ENCODE measurements at places on chromosomes 5 and 9.

DNA sequence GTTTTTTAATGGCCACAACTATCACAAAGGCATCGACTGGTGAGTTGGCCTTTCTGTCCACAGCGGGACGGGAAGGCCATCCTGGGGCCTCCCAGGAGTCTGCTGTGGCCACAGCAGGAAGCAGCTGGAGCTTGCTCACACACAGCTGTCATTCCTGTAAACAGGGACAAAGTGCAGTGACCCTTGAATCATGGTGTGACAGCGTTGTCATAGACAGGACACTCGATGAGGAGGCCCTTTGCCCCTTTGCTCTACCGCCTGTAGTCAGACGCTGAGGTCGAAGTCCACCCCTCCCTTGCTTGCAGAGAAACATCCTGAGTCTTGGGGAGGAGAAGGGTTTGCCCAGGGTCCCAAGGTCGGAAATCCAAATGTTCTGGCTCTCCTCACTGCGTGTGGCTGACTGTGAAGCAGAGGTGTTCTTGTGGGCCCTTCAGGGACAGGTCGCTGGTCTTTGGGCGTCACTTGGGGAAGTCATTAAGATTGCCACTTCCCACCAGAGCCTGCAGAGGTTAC, 35.1 kb downstream of the NDST1 start:
- DNase-seq, result peak; percentile 64

DNA sequence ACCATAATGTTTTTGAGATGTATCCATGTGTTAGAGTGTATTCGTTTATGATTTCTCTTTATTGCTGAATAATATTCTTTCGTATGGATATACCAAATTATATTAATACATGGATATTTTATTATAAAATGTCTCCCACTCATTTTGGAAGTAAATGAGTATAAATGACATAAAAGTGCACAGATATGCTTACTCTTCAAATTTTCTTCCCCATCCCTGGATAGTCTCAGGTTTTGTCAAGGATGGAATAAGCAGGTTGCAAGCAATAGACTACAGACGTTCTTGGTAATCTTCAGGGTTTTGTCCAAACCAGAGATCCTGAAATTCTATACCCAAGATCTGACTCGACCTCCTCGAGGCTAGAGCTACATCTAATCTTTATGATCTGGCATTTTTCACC, 50.7 kb downstream of the NIPAL4 start:
- DNase-seq, result no peak

- DNase-seq, result peak; percentile 46
Measured at GRCh38 chr5:1008451-1009358, at the start of gene NKD2. Gene NKD2 (plus strand): TSS chr5:1008802. CDS start chr5:1009058, 256 bp downstream.

DNA sequence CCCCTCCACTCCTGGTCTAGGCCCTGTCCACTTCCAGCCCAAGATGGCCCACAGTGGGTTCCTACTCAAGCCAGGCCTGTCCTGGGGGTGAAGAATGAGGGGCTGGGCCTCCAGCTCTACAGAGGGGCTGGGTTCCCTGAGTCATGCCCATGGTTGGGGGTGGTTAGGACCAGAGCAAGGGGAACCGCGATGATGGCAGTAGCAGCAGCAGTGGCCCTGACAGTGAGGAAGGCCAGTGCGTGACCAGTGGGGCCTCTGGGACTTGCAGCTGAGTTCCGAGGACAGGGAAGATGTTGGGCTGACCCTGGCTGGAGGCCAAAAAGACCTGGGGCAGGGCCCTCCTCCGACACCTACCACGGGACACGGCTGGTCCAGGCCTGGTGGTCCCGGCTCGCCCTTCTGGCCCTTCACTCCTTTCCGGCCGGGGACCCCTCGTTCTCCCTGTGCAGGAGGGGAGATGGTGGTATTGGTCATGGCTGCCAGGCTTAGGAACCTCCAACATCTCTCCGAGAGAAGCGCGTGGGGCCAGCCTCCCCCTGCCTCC, 9.2 kb upstream of the PHYKPL start:
- no peak for DNase-seq

GRCh38 chr5:7000310-7000709, 287.1 kb downstream of the TENT4A start:
- no peak for DNase-seq

- no peak for DNase-seq
Measured at GRCh38 chr9:82410866-82411265, 422.3 kb downstream of the SPATA31D1 start.

DNA sequence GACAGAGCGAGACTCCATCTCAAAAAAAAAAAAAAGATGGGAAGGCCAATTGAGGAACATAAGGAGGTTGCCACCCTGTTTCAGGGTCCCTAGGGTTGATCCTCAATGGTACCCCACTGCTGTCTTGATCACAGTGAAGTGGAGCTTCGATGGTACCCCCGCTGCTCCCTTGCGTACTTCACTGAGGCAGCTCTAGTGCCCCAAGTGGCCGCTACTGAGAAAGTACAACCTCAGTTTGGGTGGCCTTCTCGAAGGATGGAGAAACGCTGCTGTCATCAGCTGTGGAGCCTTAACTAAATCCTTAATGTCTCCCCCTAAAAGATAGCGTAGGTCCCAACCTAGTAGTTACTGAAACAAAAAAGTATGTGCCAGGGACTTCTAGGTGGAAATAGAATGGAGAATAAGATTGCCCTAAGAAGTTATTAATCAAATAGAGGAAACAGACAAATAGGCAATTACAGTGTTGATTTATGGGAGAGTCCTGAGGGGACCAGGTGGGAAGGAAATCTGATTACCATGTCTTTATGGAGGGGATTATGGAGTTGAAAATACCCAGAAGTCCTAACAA, 6.3 kb downstream of the TESK1 start:
- DNase-seq, result no peak

DNA sequence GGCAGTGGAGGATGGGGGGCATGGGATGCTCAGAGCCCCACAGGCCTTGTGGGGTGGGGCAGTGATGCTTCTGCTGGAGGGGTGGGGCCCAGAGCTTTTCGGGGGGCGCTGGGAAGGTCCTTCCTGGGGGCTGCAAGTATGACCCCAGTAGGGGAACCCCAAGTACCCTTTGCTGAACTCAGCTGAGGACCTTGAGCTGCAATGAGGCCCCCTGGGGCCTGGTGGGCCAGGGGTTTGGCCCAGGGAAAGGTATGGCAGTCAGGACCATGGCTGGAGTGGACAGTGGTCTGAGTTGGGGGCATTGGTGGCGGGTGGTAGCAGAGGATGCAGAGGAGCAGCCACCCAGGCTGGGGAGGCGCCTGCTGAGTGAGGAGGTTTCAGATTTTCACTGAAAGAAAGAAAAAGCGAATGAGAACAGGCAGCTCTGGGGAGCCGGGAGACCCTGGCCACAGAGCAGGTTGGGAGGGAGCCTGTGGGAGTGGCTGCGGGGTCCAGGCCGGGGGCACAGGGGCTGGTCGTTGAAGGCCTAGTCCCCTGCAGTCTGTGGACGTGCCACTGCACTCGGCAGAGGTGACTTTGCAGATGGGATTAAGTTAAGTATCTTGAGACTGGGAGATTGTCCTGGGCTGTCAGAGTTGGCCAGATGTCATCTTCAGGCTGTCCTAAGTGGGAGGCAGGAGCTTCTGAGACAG, 19.2 kb downstream of the WNK2 start:
- no peak for DNase-seq

GRCh38 chr5:123450640-123451039, 27.4 kb upstream of the CEP120 start:
- no peak for DNase-seq

GRCh38 chr5:81513982-81514381, 120.0 kb upstream of the ACOT12 start:
- no peak for DNase-seq

- DNase-seq, result no peak
Measured at GRCh38 chr5:52727576-52727975, 60.1 kb upstream of the ITGA1 start.

- no peak for DNase-seq
Measured at GRCh38 chr9:9229269-9229668, 1383.5 kb downstream of the PTPRD start.

GRCh38 chr9:117354244-117354847, 60.5 kb downstream of the ASTN2 start:
- no peak for DNase-seq

GRCh38 chr5:56166671-56167385, 66.3 kb downstream of the ANKRD55 start:
- no peak for DNase-seq

DNA sequence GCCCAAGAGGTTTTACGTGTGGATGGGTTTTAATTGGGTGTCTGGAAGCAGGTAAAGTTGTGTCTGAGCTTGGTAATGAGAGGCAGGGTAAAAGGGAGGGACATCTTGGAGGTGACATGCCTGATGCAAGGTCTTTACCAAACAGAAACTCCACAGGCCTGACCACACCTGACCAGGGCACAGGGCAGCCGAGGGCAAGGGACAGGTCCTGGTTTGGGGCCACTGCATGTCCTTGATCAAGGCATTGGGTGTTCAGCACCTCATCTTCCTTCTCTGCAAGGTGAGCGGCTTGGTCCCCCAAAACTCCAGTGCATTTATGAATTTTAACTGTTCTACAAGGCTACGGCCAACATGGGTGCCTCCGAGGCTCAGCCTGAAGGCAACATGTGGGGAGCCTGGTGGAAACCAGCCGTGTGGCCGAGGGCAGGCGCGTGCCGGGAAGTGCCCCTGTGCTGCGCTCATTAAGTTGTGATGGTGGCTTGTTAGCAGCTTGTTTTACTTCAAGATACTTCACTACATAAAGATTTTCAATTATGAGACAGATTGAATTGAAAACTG, 30.7 kb upstream of the LPCAT1 start:
- DNase-seq, result peak; percentile 24

DNA sequence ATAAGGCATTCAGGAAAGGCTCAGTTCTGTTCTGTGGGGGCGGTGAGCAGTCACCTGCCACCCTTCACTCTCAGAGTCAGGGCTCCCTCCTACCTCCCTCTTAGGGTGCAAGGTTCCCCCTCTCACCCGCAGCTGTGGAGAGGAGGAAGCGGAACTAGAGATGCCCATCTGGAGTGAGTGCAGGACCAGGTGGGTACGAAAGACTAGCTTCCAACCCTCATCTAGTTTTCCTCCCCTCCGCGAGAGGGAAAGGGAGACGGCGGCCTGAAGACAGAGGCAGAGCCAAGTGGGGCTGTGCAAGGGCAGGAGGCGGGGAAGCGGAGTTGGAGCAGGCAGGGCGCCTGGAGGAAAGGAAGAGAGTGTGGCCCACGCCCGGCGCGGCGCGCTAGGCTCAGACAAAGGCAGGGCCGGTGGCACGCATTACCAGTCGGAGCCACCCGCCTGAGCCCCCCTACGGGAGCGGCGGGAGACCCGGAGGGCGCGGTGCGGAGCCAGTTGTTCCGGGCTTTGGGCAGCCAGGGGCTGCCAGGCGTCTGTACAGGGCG, 7.3 kb downstream of the PRR7 start:
- no peak for DNase-seq

GRCh38 chr5:78003919-78004318, 227.8 kb upstream of the TBCA start:
- DNase-seq, result no peak

GRCh38 chr9:97906236-97906831, 16.0 kb downstream of the TRMO start:
- DNase-seq, result no peak

DNA sequence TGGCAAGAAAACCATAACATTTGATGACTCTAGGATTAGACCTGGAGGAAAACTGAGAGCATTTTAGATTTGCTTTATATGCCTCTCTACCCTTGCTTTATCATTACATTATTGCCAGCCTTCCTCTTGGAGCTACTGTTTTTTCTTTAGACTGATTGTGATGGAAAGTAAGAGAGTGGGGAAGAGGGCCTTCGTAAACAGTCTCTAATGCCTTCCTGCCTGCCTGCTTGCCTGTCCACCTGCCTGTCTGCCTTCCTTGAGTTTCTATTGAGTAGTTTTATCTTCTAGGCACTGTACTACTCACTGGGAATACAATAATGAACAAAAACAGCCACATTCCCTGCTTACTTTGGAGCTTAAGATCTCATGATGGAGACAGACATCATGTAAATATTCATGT, 189.3 kb downstream of the TRPM3 start:
- no peak for DNase-seq

DNA sequence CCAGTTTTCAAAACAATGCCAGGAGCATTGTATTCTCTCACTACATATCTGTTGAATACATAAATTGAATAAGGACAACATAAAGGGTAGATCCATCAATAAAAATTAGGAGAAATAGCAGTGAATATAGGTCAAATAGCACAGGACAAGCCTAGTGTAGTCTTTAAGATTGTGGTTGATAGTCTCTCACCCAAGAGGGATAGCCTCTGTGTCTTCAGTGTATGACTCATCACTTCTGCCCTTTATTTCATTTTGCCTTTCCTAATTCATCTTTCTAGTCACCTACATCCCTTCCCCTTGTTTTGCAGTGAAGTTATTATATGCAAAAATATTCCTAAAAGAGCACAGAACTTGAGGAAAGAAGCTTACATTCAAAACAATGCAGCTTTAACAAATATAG, 335.0 kb upstream of the TUSC1 start:
- DNase-seq, result no peak

GRCh38 chr5:126641387-126641786, 40.6 kb downstream of the PHAX start:
- DNase-seq, result no peak

- DNase-seq, result no peak
Measured at GRCh38 chr9:129725795-129726251, 27.0 kb downstream of the PTGES start.

DNA sequence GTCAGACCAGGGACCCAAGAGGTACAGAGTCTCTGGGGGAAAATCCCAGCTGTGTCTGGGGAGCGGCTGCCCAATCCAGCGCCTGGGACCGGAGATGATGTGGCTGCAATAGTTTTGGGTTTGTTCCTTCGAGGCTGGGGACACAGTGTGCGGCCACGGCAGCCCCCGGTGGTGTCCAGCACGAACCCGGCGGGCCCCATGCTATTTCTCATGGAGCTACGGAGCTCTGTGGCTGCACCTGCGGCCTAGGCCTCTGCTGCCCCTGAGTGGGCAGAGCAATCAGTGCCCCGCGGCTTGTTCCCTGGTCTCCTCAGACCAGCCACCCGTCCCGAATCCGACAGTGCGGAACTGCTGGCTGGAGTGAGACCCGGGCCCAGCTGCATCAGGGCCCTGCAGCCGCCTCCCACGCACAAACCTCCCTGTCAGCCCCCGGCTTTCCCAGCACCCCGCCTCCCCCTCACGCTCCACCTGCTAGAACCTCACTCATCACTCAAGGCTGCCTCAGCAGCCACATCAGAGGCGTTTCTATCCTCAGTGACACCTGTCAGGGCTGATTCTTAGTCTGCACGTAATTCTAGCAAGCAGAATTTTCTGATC, 29.0 kb downstream of the SARDH start:
- no peak for DNase-seq

- DNase-seq, result no peak
Measured at GRCh38 chr5:177183766-177184360, 50.3 kb downstream of the NSD1 start.

DNA sequence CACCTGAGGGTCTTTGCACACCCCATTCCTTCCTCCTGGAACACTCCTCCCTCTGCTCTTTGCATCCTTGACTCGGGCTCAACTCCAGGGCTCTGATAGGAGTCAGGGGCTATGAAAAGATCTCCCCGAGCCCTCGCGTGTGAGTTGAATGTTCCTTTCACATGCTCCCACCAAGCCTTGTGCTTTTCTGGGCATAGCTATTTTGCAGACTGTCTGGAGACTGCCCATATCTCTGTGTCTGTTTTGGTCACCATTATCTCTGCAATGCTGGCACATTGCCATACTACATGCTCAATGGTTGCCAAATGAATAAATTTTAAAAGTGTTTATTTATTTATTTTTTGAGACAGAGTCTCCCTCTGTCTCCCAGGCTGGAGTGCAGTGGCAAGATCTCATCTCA, 56.9 kb upstream of the PLPP1 start:
- no peak for DNase-seq
